ENCODE measurements at places on chromosomes 2 and 18. TPM values are rescaled to one million over a fixed set of nuclear protein-coding genes. Genes with fewer than 3 reads are reported as not detected.
A peak's percentile ranks its signal among the peaks of the same experiment; 100 is the strongest.

- no peak for DNase-seq
These were observed 12.0 kb downstream of the MRPL35 start for GRCh38 chr2:86211033-86211795.

GRCh38 chr2:60311524-60311923, 241.9 kb downstream of the BCL11A start:
- no peak for DNase-seq

DNA sequence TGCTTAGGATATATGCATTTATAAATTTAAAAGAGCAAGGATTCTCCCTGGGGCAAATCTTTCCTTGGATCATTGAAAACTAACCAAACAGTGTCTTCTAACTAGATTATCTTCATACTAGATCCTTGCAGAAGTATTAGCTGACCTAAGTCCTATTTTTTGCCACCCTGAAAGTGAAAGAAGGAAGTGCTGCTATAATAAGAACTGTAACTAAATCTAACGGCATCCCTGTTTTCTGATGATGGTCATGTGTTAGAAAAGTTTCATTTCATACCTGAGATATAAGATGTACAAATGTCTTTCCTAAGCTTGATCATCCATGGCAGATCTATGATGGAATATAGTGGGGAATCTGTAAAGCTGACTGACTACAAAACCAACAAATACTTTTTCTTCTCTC, 102.7 kb downstream of the MAP2 start:
- DNase-seq = peak; percentile 42

DNA sequence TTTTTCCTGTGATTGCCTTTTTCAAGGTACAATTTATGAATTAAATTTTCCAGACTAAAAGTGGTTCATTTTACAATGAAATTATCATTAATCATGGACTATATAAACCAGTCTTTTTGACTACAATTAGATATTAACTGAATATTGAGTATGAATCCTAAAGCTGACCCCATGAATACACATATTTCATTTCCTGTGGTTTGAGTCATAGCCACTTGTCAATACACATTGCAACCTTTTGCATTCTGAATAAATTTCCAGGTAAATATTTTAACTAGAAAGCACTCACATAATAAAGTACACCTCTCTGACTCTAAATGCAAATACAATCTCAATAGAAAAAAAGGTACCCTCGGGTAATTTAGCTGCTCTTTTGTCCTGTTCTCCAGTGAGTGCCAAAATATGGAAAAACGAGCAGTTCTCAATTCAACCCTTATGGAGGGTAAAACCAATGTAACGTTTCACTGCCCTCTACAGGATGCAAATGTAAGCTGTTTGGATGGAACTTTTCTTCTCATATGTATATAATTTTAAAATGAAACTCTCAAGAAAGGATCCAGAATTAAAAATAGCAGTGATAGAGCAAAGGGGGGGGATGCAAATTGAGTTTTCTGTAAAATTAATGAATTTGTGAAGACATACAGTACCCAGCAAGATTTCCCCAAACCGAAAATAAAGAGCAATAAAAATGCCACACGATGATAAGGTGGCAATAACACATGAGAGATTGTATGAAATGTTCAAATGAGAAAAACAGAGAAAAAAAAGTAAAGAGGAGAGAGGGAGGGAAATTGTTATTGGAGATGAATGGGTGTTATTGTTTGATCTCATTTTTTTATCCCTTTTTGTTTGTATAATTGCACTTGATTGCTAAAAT, 1795.7 kb upstream of the PIK3C3 start:
- DNase-seq = no peak

DNA sequence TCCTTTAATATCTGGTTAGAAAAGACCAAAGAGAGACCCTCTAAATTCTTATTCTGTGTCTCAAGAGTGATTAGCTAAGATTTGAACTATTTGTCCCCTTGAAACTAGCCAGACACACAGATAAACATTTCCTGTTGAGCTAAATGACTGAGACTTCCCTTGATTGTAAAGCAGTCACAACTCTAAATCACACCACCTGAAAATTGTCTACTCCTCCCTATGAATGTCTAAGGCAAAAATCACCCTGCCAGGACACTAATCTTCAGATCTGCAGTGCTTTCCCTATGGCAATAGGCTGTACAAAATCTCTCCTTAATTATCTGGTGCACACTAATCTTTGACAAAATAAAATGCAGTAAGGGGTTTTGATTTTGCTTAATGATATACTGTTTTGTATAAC, 200.5 kb upstream of the GULP1 start:
- no peak for DNase-seq

DNA sequence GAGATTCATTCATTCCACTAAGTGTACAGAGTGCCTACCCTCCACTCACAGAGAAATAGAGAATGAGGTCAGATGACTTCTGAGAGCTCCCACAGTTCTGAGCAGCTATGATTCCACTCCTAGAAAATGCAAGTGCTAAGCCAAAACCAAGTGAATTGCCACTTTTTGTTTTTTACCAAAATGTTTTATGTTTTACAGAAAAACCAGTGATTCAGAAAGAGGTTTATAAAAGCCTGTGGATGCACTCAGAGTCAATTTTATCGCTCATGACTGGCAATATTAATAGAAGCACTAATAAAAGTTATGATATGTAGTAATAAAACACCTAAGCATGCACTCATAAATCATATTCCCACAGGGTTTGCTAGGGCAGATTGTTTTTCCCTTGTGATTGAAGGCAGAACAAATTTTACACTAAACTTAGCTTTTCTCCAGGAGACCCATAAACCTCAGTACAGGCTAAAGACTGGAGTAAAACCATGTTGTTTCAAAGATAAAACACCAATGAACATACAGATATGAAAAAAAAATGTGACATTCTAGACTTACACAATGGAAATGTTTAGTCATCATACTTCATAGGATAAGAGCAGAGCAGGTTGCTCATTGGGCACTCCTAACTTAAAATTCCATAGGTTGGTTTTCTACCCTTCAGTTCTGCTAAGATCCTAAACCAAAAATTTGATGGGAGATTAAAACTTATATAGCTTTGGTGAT, 67.5 kb downstream of the PDK1 start:
- DNase-seq = peak; percentile 80

DNA sequence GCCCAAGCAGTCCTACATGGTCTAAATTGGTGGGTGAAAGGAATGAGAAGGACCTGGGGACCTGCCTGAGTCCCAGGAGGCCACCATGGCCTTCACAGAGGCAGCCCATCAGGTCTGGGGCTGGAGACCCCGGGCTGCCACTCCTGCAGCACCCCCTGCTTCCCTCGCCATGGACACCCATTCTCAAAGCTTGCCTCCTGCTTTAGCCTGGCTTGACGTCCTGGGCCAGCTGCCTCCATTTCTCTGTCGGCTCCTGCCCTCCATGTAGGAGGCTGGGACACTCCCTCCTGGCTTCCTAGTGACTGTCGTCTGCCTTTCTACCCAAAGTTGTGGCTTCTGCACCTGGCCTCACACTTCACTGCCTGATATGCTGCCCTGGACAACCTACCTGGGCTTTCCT, 198.6 kb downstream of the FAM210A start:
- no peak for DNase-seq

GRCh38 chr18:37853706-37854105, 288.1 kb upstream of the CELF4 start:
- DNase-seq = no peak

GRCh38 chr18:51666763-51667191, 469.3 kb upstream of the MEX3C start:
- peak; percentile 16 for DNase-seq

- DNase-seq = peak; percentile 86
These were observed 74.8 kb upstream of the COL5A2 start for GRCh38 chr2:189254268-189254883.

- DNase-seq = no peak
These were observed 5.5 kb downstream of the SETBP1 start for GRCh38 chr18:44686156-44686555.

- no peak for DNase-seq
These were observed 47.1 kb downstream of the HS1BP3 start for GRCh38 chr2:20603791-20604190.

- peak; percentile 42 for DNase-seq
These were observed 4.3 kb upstream of the SPATS2L start for GRCh38 chr2:200301953-200302858.

DNA sequence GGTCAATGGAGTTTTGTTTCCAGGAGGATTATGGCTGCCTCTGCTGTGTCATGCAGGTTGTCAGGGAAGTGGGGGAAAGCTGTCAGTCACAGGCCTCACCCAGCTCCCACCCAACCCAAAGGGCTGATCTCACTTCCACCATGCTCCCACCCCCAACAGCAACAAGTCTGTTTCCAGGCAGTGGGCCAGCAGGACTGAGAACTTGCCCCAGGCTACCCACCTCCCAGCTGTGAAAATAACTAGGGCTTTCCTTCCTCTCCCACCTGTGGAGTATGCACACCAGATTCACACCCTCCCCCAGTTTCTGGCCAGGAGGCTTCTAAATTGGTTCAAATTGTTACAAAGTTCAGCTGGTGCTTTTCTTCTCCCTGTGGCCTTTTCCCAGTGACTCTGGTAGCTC, 95.6 kb upstream of the ACVR1 start:
- no peak for DNase-seq

- DNase-seq = no peak
These were observed 12.5 kb upstream of the POLR1B start for GRCh38 chr2:112529757-112530156.

- DNase-seq = no peak
These were observed 36.7 kb upstream of the BMP10 start for GRCh38 chr2:68907920-68908253.

DNA sequence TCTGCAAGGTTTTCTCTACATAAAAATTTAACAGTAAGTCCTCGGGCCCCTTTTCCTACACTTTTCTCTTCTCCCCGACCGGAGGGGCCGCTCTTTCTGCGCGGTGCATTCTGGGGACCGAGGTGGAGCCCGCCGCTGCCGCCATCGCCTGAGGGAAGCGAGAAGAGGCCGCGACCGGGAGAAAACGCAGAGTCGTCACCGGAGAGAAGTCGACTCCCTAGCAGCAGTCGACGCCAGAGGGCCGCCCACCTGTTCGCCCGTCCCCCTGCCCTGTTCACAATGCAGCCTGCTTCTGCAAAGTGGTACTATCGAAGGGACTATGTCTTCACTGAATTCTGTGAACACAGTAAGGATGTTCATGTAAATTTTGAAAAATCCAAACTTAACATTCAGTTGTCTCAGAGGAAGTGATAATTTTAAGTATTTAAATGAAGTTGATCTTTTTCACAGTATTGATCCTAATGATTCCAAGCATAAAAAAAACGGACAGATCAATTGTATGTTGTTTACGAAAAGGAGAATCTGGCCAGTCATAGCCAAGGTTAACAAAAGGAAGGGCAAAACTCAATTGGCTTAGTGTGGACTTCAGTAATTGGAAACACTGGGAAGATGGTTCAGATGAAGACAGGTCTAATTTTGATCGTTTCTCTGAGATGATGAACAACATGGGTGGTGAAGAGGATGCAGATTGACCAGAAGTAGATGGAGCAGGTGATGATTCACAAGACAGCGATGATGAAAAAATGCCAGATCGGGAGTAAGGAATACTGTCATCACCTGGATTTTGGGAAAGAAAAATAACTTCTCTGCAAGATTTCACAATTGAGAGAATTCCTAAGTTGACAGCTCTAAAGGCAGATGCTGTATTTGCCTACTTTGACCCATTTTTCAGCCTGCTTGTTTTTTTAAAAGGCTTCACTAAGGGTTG, 55.8 kb downstream of the ASXL2 start:
- no peak for DNase-seq

- DNase-seq = no peak
These were observed 30.3 kb upstream of the ACYP2 start for GRCh38 chr2:54085069-54085468.

- no peak for DNase-seq
These were observed 273.7 kb upstream of the LRATD1 start for GRCh38 chr2:14358774-14359173.

- DNase-seq = no peak
These were observed 20.5 kb downstream of the SETBP1 start for GRCh38 chr18:44701227-44701626.

GRCh38 chr18:55918444-55918843, 330.5 kb upstream of the TCF4 start:
- DNase-seq = peak; percentile 30

GRCh38 chr2:38037757-38038621, 38.0 kb downstream of the CYP1B1 start:
- DNase-seq = peak; percentile 76

GRCh38 chr2:43348908-43349661, 122.7 kb upstream of the ZFP36L2 start:
- DNase-seq = peak; percentile 72

The MEP1B gene
- not detected for total RNA-seq

The RHBDD1 gene
- total RNA-seq = 45.0 TPM

The UGT1A10 gene
- total RNA-seq = 0.41 TPM

The POTEJ gene
- total RNA-seq = not detected

The TOGARAM2 gene
- under 0.01 TPM for total RNA-seq

The OR6B2 gene
- not detected for total RNA-seq

The PROKR1 gene
- total RNA-seq = not detected

The ASXL2 gene
- 22.0 TPM for total RNA-seq

The CACNB4 gene
- total RNA-seq = 4.8 TPM

The UPP2 gene
- not detected for total RNA-seq

The CDH7 gene
- not detected for total RNA-seq

The MBD5 gene
- 47.0 TPM for total RNA-seq
